SJCRH30 (cell line): ENCODE measurements at places on chromosomes 16 and 17. TPM values are rescaled to one million over a fixed set of nuclear protein-coding genes. Genes with fewer than 3 reads are reported as not detected.

GRCh38 chr17:77420804-77421629, 280.2 kb downstream of the SEC14L1 start:
- H3K36me3 ChIP-seq, result peaks cover 5% of the 10 kb centered on the region; the same call in 1 of the 2 replicates
- H3K4me1 ChIP-seq, result peaks cover 64% of the 10 kb centered on the region
- peak overlapping the region; percentile 57 for H3K27ac ChIP-seq
- no peaks in the 10 kb centered on the region for H3K27me3 ChIP-seq
- H3K4me3 ChIP-seq, result peak overlapping the region; percentile 6; the same call in 1 of the 2 replicates

The KCNAB3 gene
- 0.61 and 0.73 TPM in 2 replicates for total RNA-seq

DNA sequence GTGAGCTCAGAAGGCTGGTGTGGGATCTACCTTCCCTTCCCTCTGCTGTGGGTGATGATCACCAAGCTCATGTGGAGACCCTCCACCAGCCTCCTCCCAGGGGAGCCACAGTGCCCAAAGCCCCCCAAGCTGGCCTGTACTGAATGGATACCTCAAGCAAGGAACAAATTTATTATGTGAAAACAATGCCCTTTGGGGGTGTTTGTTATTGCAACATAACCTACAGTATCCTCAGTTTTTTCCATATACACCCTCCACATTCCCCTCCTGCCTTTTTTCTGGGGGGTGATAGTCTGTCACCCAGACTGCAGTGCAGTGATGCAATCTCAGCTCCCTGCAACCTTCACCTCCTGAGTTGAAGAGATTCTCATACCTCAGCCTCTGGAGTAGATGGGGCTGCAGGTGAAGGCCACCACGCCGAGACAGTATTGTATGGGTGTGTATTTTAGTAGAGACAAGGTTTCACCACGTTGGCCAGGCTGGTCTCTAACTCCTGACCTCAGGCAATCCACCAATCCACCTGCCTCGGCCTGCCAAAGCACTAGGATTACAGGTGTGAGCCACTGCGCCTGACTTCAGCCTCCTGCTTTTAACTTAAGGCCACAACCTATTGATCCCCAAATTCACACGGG, 215.9 kb downstream of the CPPED1 start:
- no peak for DNase-seq
- no peaks in the 10 kb centered on the region for H3K27me3 ChIP-seq
- H3K27ac ChIP-seq, result no peak overlapping the region
- no peak overlapping the region for H3K4me3 ChIP-seq
- H3K36me3 ChIP-seq, result no peaks in the 10 kb centered on the region

GRCh38 chr16:630815-631405, at the start of gene WFIKKN1:
Gene WFIKKN1, plus strand, starts transcription at chr16:630985. Its CDS starts 269 bp downstream, at chr16:631254.
- no peaks in the 10 kb centered on the region for H3K27me3 ChIP-seq
- no peaks in the 10 kb centered on the region; the same call in 1 of the 2 replicates for H3K36me3 ChIP-seq
- no peak within 1 kb of the TSS for H3K27ac ChIP-seq
- peak; percentile 32 for DNase-seq
- no peak within 1 kb of the TSS for H3K4me3 ChIP-seq
- H3K4me1 ChIP-seq, result peaks cover 15% of the 10 kb centered on the region

DNA sequence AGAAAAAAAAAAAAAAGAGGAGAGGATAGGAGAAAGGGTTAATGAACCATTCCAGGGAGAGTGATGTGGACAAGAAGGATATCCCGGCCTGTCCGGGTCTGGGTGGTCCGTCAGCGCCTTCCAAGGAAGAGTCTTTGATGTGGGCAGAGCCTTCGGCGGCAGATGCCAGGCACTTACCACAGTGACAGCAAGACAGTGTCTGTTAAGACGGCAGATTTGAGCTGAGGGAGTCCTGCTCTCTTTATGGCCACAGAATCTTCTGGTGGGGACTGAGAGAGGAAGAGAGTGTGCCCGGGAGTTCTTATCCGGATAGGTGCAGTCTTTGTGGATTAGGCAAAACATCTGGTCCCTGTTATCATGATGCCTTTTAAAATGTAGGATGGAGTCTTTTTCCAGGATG, 95.2 kb downstream of the ZDHHC7 start:
- H3K27me3 ChIP-seq, result no peaks in the 10 kb centered on the region
- DNase-seq, result no peak
- H3K36me3 ChIP-seq, result no peaks in the 10 kb centered on the region
- no peak overlapping the region for H3K27ac ChIP-seq
- H3K4me1 ChIP-seq, result peaks cover 14% of the 10 kb centered on the region
- no peak overlapping the region for H3K4me3 ChIP-seq

The IL21R gene
- 3.8 and 4.6 TPM in 2 replicates for total RNA-seq

DNA sequence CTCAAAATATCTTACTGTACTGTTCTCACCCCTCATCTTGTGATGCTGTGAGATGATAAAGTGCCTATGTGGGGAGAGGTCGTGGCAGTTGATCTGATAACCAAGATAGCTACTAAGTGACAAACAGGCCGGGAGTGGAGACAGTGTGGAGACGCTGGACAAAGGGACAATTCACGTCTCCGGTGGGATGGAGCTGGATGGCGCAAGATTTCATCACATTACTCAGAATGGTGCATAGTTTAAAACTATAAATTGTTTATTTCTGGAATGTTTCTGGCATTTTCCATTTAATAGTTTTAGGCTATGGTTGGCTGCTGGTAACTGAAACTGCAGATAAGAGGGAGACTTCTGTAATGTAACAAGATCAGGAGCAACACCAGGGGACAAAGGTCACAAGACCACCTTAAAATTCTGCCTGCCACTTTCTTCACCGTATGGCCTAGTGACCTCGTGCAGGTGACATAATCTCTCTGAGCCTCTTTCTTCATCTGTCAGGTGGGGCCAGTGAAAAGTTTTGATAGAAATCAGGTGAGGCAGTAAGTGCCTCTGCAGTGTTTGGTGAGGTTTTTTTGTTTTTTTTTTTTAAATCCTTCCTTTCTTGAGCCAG, 54.4 kb upstream of the LGALS9 start:
- H3K4me3 ChIP-seq, result peak overlapping the region; percentile 49; the same call in 1 of the 2 replicates
- DNase-seq, result no peak
- H3K36me3 ChIP-seq, result peaks cover 7% of the 10 kb centered on the region; the same call in 1 of the 2 replicates
- peak overlapping the region; percentile 97 for H3K27ac ChIP-seq
- peaks cover 41% of the 10 kb centered on the region for H3K4me1 ChIP-seq
- no peaks in the 10 kb centered on the region for H3K27me3 ChIP-seq

The SLC52A1 gene
- not detected in 2 replicates for total RNA-seq

DNA sequence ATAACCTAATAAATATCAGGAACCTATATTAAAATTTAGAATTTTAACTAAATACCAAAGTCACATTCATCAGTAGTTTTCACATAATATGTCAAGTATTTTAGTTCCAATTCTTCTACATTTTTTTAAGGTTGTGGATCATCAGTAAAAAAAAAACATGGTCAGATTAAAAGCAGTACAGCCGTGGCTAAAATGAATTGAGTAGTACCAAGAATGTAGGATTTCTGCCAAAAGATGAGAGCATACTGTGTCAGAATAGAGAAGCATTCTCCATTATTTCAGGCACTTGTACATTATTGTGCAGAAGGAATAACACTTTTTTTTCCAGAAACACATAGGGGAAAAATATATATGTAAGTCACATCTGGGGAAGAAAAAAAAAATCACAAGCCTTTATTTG, 1176.1 kb downstream of the CDH11 start:
- no peak for DNase-seq
- no peak overlapping the region for H3K27ac ChIP-seq
- no peaks in the 10 kb centered on the region for H3K36me3 ChIP-seq

DNA sequence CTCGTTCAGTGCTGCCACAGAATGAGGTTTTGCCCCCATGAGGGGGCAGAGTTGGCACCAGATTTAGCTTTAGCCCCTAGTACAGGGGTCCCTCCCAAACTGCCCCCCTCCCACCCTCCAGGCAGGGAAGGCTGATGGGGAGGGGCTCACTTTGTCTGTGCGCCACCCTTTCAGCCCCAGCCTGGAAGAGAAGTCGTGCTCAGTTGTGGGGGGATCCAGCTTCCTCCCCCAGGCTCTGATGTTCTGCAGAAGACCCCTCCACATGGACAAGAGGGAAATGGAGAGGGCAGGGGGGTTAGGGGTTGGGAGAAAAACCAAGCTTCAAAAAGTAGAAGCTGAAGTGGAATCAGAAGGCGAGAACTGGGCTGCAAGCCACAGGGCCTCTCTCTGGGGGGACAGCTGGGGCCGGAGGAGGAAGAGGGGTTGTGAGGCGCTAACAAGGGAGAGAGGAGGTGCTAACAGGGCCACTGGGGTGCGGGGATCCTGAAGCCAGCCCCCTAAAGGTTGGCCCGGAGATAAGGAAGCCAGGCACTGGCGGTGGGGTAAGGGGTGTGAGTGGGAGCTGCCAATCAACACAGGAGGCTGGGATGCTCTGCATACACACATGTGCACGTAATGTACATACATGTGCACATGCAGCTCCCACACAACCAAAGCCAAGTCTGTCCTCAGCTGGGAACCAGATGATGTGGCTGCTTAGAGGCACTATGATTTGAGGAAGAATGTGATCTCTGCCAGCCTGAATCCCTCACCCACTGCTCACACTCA, 7.0 kb upstream of the TMEM92 start:
- H3K27me3 ChIP-seq, result peaks cover 10% of the 10 kb centered on the region
- H3K27ac ChIP-seq, result no peak overlapping the region
- peaks cover 16% of the 10 kb centered on the region; the same call in 1 of the 2 replicates for H3K4me1 ChIP-seq
- H3K36me3 ChIP-seq, result no peaks in the 10 kb centered on the region
- DNase-seq, result no peak

- no peak for DNase-seq
- H3K4me1 ChIP-seq, result no peaks in the 10 kb centered on the region
- H3K27me3 ChIP-seq, result no peaks in the 10 kb centered on the region
- no peak overlapping the region for H3K27ac ChIP-seq
- no peak overlapping the region for H3K4me3 ChIP-seq
- H3K36me3 ChIP-seq, result no peaks in the 10 kb centered on the region
Measured at GRCh38 chr17:60173304-60173819, 23.6 kb downstream of the CA4 start.

DNA sequence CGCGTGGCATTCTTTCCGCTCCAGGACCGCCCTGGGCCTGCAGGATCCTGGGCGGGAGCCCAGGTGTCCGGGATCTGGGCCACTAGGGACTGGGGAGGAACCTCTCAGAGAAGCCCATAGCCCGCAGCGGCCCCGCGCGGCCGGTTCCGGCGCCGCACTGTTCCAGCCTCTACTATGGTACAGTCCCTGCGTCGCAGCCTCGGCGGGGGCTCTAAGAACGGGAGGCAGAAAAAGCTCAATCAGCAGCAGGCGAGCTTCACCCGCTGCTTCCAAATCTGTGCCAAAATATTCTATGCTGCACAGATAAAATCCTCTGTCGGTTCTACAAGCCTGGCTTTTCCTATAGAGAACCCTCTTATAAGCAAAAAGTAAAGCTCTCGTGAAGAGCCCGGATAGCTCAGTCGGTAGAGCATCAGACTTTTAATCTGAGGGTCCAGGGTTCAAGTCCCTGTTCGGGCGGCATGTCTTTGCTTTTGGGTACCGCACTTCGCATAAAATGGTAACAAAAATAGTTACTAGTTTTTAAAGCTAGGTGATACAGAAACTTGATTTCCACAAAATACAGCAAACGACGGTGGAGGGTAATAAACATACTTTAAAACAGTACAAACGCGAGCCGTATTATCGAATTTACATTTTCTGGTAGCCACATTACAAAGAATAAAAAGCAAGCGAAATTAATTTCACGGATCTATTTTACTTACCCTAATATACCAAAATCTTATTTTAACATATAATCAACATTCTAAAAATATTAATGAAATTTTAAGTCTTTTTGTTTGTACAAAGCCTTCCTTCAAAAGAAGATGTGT, 661 bp upstream of the ALOXE3 start:
- no peak overlapping the region for H3K27ac ChIP-seq
- no peaks in the 10 kb centered on the region for H3K4me1 ChIP-seq
- H3K27me3 ChIP-seq, result no peaks in the 10 kb centered on the region
- peak; percentile 72 for DNase-seq
- no peaks in the 10 kb centered on the region for H3K36me3 ChIP-seq

DNA sequence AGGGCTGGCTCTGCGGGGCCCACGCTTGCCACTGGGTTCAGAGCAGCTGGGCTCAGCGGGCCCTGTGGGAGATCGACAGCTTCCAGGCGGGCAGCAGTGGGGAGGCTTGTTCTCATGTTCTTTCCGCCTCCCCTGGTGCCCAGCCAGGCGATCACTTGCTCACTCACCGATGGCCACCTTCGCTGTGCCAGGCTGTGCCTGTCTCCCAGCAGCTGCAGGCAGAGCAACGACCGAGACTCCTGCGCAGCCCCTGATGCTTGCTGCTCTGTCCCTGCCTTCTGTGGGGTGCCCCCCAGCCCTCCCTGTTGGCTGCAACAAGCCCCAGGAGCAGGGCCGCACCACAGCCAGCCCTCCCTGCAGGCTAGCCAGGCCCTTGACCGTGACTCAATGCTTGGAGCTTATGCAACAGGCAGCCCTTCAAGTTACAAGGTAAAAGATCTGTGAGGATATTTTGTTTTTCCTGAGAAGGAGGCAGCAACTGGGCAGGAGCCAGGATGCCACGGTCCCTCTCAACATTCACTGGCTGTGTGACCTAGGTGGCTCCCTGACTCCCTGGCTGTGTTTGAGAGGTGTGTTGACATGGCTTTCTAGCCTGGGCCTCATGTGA, 9.6 kb upstream of the SPNS2 start:
- H3K27me3 ChIP-seq, result no peaks in the 10 kb centered on the region
- H3K4me3 ChIP-seq, result no peak overlapping the region
- no peak overlapping the region for H3K27ac ChIP-seq

DNA sequence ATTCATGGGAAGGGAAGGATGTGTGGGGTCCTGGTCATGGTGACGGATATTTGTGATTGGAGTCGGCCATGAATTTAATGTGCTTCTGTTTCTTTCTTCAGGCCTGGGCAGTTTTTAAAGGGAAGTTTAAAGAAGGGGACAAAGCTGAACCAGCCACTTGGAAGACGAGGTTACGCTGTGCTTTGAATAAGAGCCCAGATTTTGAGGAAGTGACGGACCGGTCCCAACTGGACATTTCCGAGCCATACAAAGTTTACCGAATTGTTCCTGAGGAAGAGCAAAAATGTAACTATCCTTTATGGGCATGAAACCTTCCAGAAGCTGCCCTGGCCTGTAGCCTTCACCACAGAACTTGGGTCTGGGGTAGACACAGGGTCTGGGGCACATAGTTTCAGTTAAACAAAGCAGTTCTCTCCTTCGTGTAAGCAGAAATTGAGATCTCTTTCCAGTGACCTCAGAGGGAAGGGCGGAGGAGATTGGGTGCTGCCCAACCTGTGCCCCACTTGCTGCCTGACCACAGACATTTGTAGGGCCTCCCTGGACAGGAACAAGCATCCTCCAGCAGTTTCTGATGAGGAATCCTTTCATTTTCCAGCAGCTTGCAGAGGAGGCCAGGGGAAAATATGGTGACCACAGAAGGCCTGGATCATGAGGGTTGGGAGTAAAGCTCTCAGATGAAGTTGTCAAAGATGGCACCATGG, 10.1 kb downstream of the IRF8 start:
- DNase-seq, result no peak
- no peaks in the 10 kb centered on the region for H3K27me3 ChIP-seq
- no peak overlapping the region for H3K27ac ChIP-seq
- no peak overlapping the region for H3K4me3 ChIP-seq

GRCh38 chr17:37358098-37358829, 17.5 kb upstream of the C17orf78 start:
- H3K27me3 ChIP-seq, result no peaks in the 10 kb centered on the region
- DNase-seq, result peak; percentile 91
- peak overlapping the region; percentile 86 for H3K27ac ChIP-seq
- peaks cover 14% of the 10 kb centered on the region for H3K36me3 ChIP-seq
- peaks cover 5% of the 10 kb centered on the region; the same call in 1 of the 2 replicates for H3K4me1 ChIP-seq

The CLEC10A gene
- not detected in 2 replicates for total RNA-seq
